ENCODE measurements at places on chromosomes 16 and 17.

DNA sequence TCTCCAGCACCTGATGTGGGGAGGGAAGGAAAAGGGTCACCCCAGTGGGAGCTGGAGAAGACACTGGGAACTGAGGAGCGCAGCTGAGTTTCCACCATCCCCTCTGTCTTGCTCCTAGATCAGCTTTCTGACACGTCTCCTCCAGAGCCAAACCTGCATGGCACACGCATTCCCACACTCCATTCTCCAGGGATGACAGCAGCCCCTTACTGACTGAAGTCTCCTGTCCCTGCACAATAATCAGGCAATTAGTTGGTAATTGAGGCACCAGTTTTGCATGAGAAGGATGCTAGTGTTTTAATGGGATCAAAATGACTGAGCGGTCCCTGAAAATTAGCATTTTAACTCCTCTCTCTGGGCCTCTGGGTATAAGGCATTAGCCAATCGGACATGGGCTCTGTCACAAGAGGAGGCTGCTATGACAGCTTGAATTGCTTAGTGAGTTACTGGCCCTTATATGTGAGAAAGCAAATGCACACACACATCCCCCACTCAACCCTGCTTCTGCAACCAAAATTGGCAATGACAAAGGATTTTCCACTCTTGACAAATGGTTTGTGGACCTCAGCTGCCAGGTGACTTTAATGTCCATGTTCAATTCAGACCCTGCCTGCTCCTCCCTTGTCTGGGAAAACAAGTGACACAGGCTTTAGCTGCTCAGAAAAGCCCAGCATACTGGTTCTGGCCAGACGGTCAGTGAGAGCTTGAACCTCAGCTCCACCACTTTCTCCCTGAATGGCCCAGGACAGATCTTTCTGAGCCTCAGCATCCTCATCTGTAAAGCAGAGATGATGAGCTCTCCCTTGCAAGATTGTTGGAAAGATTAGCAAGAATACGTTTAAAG is 57.2 kb upstream of the SREBF1 start:
- DNase-seq = no peak

GRCh38 chr16:7257016-7257415 is 75.6 kb upstream of the RBFOX1 start:
- DNase-seq = no peak

DNA sequence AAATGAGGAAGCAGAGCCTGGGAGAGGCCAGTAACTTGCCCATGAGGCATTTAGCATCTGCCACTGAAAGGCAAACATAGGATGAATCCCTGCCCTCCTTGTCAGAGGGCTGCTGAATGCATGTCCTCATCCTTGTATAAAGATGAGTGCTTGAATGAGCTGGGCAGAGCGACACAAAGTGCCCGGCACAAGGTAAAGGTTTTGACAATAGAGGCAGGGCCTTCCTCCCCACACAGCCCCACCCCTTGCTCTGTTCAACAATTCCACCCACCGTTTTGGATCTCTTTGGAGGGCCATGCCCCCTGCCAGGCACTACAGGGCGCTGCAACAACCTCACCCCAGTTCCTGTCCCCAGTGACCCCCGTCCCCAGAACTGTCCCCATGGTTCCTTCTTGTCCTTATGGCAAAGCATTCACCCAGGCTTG is 1.4 kb upstream of the KRT19 start:
- DNase-seq = no peak

- no peak for DNase-seq
Observed at GRCh38 chr16:77331802-77332586, 102.8 kb downstream of the ADAMTS18 start.

GRCh38 chr17:40548491-40548981 is 16.7 kb downstream of the CCR7 start:
- DNase-seq = no peak

GRCh38 chr17:28239271-28239624 is 79.8 kb upstream of the TMEM97 start:
- no peak for DNase-seq

DNA sequence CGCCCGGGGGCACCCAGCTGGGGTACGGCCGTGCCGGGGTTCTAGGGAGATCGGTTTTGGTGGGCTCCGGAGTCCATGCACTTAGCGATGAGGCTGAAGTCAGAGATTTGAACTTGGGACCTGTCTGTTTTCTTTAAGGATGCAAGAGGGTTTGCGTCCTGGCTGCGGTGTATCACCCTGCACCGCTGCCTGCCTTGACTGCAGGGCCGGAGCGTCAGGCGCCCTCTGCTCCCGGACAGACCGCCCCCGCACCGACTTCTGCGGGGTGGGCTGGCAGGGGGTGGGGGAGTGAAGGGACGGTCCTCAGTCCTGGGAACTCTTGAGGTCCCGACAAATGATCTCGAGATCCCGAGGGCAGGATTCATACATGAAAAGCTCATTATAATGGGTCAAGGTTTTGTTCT is 701 bp downstream of the PDP2 start:
- no peak for DNase-seq

DNA sequence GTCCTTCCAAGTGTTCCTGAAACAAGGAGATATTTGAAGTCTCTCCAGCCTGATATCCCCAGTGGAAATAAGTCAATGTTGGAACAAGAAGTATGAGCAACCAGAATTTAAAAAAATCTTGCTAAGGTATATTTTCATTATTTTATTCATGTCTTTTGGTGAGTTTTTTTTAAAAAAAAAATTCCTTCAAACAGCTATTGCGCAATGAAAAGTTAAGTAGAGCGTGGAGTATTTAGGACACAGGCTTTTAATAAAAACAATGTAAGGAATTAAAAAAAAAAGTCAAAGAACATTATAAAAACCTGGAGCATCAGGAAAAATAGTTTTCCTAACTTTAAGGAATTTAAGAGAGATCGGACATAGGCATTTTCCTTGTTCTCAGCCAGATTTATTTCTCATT is 940.4 kb downstream of the KCNJ2 start:
- DNase-seq = no peak

GRCh38 chr16:3503523-3503922 is 2.7 kb downstream of the CLUAP1 start:
- peak; percentile 76 for DNase-seq

- DNase-seq = no peak
Observed at GRCh38 chr17:69477903-69478266, 63.4 kb downstream of the MAP2K6 start.

- DNase-seq = no peak
Observed at GRCh38 chr17:12936501-12936900, 81.3 kb downstream of the ELAC2 start.

- no peak for DNase-seq
Observed at GRCh38 chr17:7894226-7894625, 5.6 kb downstream of the CHD3 start.

DNA sequence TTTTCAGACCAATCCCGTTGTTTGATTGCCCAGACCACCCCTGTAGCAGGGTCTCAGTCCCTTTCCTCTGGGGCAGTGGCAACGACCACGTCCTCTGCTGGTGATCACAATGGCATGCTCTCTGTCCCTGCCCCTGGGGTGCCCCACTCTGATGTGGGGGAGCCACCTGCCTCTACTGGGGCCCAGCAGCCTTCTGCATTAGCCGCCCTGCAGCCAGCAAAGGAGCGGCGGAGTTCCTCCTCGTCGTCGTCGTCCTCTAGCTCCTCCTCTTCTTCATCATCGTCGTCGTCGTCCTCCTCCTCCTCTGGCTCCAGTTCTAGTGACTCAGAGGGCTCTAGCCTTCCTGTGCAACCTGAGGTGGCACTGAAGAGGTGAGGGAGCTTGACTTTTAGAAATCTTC is 9.2 kb downstream of the ELOB start:
- no peak for DNase-seq

- no peak for DNase-seq
Observed at GRCh38 chr16:15732416-15732815, 82.4 kb downstream of the NDE1 start.

- no peak for DNase-seq
Observed at GRCh38 chr17:71983828-71984227, 137.0 kb upstream of the SOX9 start.

GRCh38 chr17:49341356-49341755 is 20.7 kb downstream of the ZNF652 start:
- no peak for DNase-seq

GRCh38 chr16:15699819-15700218 is 49.8 kb downstream of the NDE1 start:
- DNase-seq = no peak

DNA sequence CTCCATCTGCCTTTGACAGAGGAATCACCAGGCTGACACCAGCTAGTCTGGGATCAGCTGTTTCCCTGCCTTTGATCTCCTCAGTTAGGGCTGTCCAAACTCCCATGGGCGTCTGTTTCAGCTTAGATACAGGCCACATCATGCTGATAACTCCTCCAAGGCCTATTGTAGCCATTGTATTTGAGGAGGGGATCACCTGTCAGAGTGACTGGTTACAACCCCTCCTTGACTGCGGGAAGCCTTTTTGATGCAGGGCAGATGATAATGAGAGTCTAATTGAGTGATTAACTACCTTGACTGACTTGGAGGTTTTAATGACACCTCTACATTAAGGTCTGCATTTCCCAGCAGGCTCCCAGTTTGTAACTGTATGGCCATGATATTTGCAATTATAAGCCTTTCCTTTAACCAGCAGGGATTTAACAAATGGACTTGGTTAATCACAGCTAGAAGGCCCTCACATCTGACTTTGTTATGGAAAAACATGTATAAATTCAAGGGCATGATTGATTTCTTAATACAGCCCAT is 863.5 kb downstream of the KCNJ2 start:
- DNase-seq = no peak

DNA sequence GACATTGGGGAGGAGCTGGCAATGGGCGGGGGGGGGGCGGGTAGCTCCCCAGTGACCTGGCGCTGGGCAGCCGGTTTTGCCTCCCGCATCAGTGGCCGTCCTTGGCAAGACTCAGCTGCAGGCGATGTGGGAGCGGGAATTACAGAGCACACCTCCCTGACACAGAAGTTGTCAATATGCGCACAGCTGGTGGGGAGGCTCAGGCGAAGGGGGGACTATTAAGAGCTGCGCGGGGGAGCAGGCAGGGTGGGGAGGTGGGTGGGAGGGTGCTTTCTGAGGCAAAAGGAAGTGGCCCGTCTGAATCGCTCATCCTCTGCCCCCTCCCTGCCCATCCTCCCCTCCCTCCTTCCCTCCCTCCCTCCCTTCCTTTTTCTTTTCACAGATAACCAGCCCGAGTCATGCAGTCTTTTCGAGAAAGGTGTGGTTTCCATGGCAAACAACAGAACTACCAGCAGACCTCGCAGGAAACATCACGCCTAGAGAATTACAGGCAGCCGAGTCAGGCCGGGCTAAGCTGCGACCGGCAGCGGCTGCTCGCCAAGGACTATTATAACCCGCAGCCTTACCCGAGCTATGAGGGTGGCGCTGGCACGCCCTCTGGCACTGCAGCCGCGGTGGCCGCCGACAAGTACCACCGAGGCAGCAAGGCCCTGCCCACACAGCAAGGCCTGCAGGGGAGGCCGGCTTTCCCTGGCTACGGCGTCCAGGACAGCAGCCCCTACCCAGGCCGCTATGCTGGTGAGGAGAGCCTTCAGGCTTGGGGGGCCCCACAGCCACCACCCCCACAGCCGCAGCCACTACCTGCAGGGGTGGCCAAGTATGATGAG is 44.0 kb downstream of the SREBF1 start:
- DNase-seq = peak; percentile 87

DNA sequence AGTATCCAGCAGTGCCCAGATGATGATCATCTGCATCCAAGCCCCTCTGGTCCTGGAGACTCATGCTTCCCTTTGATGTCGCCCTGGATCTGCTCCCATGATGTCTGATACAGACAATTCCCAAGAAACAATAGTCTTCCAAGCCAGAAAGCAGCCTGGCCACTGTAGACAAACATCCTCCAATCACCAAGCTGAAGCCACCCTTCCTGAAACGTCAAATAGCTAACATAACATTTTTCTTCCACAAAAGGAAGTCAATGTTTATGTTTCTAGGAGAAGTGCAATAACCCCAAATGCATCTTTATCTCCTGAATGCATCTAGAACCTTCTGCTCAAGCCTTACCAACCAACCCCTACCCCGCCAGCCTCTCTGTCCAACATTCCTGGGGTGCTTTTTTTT is 1.2 kb upstream of the DPEP2 start:
- peak; percentile 18 for DNase-seq

GRCh38 chr16:71218306-71218963 is 12.1 kb downstream of the HYDIN start:
- DNase-seq = no peak

GRCh38 chr17:1270210-1271029 is at the start of gene BHLHA9:
TSS of gene BHLHA9 (plus strand) at chr17:1270444. CDS start at chr17:1270564, 120 bp downstream.
- no peak for DNase-seq

GRCh38 chr17:8421571-8421970 is 14.1 kb upstream of the NDEL1 start:
- DNase-seq = no peak

- DNase-seq = no peak
Observed at GRCh38 chr17:76437467-76438402, 15.2 kb downstream of the UBE2O start.

DNA sequence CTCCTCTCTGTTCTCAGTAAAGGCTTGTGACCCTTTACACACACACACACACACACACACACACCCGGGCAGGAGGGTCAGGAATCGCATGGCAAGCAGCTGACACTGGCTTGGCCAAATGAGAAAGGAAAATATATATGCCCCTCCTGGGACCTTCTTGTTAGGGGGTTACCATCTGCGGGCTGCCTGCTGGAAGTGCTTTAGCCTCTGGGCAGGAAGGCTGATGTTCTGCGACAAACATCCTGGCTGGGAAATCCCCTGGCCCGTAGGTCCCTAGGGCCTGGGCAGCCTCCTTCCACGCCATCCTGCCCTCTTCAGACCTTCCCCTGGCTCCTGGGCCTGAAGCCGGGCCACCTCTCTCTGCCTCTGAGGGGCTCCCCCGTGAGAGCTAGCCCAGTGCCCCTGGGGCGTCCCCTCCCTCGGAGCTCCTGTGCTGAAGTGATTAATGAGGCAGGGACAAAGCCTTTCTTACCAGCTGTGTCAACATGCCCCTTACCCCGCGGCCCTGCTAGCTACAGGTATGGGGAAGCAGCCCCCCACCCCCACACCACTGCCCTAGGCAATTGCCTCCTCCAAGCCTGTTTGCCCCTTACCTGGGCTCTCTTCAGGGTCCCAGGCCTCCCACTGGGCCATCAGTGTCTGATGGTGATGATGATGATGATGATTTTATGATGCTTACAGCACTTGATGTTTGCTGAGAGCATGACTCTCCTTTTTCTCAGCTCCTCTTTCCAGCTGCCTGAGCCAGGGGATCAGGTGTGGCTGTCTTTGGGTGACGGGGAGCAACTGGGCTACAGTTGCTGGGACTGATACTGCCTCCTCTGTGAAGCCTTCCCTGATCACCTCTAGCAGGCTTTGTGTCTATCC is 32.8 kb upstream of the ETV4 start:
- DNase-seq = peak; percentile 30

GRCh38 chr16:20660325-20660724 is 37.2 kb downstream of the ACSM1 start:
- no peak for DNase-seq

DNA sequence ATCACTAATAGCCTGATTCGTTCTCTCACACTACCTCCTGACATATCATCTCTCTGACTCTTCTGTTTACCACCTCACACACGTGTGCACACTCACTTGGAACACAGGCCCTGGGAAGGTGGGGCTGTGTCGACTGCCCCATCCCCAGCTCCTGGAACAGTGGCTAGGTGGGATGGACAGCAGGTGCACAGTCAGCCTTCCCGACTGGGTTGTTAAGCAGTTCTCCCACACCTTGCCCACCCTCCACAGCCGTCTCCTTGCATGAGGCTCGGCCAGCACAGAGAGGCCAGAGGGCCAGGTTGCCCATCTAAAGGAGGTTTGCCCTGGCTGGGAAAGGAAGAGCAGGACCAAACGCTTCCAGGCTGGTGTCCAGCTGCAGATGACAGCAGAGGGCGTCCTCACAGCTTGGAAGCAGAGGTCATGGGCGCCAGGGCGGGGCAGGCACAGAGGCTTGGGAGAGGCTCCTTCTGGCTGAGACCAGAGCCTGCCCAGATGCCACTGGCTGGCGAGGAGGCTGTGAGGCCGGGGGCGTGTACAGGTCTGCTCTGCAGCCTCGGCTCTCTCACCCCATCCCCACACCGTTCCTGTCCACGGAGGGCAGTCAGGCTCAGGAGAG is 92.8 kb downstream of the AMFR start:
- DNase-seq = no peak

Measured in CD4-positive, alpha-beta T cell treated with Interleukin-4 for 1 hour (primary cell).